ENCODE measurements at places on chromosomes 4 and X.
A peak's percentile ranks its signal among the peaks of the same experiment; 100 is the strongest.

- peak; percentile 41 for DNase-seq
Measured at GRCh38 chr4:88828842-88829571, 131.4 kb upstream of the NAP1L5 start.

GRCh38 chr4:150126201-150126863, 48.1 kb downstream of the DCLK2 start:
- peak; percentile 67 for DNase-seq

DNA sequence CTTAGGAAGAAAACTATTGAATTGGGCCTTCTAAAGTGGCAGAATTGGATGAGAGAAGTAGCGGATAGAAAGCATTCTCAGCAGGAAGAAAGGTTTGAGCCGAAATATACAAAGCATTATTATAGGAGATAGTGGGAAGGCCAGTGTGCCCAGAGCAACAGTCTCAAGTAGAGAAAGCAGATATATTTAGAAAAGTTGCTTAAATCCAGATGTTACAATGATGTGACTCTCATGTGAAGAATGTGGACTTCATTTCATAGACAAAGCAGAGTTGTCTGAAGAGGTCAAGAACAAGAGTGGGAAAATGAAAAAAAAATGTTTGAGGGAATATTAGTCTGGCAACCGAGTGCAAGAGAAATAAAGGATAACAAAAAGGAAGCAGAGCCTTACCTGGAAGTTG, 66.9 kb downstream of the SYNPO2 start:
- peak; percentile 26 for DNase-seq

- peak; percentile 3 for DNase-seq
Measured at GRCh38 chr4:36360755-36361154, 79.3 kb downstream of the DTHD1 start.

- no peak for DNase-seq
Measured at GRCh38 chrX:65406532-65406931, 128.1 kb downstream of the LAS1L start.

- peak; percentile 66 for DNase-seq
Measured at GRCh38 chr4:85966373-85966772, 393.5 kb downstream of the MAPK10 start.

DNA sequence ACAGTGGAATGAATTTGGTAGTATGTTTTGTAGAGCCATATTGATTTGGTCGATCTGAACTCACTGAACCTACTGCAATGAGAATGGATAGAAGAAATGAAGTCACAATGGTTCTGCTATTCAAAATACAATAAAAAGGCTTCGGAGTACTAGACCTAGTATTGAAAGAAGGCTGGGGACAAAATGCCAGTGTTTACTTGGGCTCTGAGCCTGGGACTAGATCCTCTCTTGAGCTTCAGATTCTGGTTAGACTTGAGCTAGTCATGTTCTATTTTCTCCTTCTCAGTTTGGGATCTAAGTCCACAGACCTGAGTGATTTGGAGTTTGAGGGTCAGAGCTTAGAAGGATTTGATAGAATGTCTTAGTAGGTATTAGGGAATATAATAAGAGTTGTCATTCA, 9.9 kb downstream of the INTS12 start:
- no peak for DNase-seq

- no peak for DNase-seq
Measured at GRCh38 chr4:153372967-153373562, 28.6 kb downstream of the MND1 start.

DNA sequence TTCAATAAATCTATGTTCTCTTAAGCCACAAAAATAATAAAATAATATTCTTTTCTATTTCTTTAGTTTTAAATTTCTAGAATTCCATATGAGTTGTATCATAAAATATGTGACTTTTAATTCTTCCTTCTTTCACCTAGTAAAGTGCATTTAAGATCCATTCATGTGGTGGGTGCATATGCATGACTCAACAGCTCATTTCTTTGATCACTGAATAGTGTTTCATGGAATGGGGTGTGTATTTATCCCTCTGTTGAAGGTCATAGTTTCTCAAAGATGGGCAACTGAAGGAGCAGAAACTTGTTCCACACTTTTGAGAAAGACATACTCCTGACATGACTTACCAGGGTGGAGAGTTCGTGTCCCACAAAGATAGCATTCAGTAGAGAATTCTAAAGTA, 1230.3 kb upstream of the AGA start:
- no peak for DNase-seq

DNA sequence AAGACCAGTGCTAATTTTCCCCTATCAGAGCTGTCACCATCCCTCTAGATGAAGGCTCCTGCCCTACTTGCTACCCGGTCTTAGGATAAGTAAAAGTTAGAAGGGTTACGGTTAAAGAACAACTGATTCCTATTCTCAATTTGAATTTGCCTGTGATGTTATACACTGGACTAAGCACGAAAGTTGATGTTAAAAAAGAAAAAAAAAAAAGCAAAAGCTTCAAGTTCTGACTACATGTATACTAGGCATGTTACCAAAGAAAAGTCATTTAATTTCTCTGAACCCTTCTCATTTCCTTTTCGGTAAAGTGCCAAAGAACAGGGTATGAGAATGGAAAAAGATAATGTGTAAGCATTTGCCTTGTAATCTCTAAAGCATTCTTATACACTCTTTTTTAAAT, 1.4 kb upstream of the PPID start:
- DNase-seq, result no peak

GRCh38 chr4:170497112-170497511, 407.4 kb upstream of the AADAT start:
- DNase-seq, result no peak

GRCh38 chr4:183353557-183353956, 31.3 kb upstream of the CLDN24 start:
- no peak for DNase-seq

- DNase-seq, result peak; percentile 95
Measured at GRCh38 chrX:7147978-7148854, at the start of gene PUDP. PUDP (minus strand) TSS chrX:7148153; CDS start chrX:7148113, 40 bp downstream.

DNA sequence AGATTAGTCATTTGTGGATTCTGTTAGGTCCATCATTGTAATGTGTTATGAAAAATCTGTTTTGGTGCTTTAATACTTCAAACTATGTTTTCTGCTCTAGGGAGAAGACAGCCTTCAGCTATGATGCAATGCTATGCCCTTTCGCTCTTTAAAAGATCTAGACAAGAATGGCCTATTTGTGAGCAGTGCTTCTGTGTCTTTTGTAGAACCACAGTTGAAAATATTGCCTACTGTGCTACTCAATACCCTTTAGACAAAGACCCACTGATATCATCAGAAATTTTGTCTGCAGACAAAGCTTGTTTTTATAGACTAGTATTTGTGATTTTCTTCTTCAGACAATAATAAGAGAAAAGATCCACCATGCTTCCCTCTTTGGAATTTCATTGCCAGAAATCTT, 44.6 kb upstream of the SLITRK2 start:
- no peak for DNase-seq

- DNase-seq, result no peak
Measured at GRCh38 chrX:41653125-41653524, 35.6 kb upstream of the GPR34 start.

Data from muscle of leg (tissue), 16 donors.